Activated CD4-positive, alpha-beta T cell treated with anti-CD3 and anti-CD28 coated beads, Interleukin-2, amount 50 U/mL, for 48 hours (primary cell): ENCODE measurements at places on chromosomes 3 and 15.
A peak's percentile ranks its signal among the peaks of the same experiment; 100 is the strongest.

DNA sequence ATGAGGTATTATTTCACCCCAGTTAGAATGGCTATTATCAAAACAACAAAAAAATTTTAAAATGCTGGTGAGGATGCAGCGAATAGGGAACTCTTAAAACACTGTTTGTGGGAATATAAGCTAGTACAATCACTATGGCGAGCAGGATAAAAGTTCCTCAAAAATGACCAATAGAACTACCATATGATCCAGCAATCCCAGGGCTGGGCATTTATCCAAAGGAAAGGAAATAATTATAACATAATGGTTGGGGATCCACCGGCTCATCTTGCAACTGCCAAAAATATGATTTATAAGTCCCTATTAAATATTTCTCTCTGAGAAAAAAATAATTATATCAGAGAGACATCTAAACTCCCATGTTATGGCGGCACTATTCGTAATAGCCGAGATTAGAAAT, 127.6 kb upstream of the MME start:
- no peak for DNase-seq

- DNase-seq: no peak
Measured at GRCh38 chr15:54273928-54274327, 295.7 kb downstream of the UNC13C start.

DNA sequence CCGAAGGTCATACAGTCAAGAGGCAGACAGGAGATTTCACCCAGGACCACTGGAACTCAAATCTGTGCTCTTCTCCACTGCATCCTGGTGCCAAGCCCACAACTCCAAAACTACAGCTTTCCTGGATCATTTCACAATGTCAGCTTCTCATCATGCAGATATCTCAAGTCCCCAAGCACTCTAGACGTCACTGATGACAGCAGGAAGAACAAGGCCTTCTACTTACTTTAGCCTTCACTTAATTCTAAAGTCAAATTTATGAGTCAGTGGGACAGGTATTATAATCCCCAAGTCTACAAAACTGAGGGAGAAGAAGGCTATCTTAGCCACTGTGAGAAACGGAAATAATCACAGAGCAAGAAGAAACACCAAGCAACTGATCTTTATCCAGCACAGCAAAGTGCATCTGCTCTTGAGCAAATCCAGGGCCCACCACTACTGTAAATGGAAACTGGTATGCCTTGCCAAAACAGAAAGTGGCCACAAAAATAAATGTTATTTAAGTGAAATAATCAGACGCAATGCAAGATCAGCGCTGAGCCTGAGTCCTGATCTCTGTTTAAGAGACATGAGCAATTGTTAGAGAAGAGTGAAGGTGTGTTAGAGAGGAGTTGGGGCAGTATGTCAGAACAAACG, 928 bp downstream of the RAD18 start:
- no peak for DNase-seq

DNA sequence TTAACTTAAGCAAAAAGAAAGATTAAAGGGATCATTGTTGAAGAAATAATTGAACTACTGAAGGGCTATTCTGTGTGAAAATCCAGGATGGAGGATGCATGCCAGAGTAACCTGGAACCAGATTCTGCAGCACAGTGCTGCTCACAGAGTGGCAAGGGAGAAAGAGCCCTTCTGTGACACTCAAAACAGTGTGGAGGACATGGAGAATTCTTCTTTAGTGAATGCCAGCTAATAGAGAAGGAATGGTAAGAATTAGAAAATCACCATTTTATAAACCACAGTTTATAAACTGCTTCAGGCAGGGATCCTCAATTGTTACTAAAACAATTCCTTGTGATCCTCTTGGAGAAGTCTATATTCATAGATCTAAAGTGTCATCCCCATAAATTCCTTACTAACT, 70.4 kb upstream of the ARHGEF26 start:
- DNase-seq: no peak

DNA sequence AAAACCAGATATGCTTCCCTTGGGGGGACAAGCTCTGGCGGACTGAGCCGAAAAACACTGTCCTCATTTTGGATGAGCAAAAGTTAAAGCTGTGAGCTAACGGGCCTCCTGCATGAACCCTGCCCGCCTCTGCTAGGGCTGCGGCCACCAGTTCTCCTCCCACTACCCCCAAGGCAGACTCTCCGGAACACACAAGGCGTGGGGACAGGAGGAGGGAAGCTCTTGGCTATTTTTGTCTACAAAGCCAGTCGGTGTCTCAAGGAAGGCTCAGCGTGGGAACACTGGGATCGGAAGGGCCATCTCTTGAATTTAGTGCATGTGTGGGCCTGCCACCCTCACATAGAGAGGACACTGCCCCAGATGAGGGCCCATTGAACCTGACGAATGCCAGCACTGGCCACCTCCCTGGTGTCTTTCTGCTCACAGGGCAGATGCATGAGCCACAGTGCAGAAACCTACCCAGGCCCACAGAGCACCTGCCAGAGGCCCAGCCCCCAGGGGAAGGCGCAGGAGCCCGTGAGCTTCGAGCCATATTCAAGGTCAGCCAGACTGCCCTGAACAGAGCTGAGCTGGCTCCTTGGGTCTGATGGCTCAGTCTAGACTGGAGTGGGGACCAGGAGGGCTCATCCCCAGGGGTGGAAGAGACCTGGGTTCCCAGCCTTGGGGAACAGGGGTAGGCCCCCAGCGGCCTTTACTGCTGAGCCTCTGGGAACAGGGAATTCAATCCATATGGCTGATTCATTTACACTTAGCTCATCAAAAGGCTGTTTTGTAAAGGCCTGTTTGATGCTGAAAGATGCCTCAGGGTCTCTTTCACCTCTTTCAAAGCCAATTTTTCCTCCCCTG, 38.3 kb downstream of the HCN4 start:
- no peak for DNase-seq

DNA sequence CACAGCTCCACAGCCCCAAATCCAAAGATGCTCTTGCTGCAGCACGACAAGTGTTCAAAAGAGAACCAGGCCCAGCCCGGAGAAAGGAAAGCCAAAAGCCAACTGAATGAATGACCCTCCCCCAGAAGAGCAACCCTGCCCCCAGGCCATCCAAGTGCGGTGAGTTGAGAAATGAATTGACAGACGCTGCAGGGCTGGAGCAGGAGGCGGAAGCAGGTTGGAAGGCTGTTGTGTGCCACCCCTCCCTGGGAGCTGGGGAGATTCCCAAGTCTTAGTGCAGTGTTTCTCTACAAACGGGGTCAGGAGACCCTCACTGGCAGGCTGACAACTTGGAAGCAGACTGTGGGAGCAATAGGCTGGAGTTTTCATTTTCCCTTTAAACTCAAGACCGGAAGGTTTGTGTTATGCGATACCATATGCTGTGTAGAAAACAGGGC, 3.5 kb upstream of the SPTBN5 start:
- no peak for DNase-seq

GRCh38 chr15:52765785-52766184, 24.4 kb downstream of the ONECUT1 start:
- DNase-seq: no peak

DNA sequence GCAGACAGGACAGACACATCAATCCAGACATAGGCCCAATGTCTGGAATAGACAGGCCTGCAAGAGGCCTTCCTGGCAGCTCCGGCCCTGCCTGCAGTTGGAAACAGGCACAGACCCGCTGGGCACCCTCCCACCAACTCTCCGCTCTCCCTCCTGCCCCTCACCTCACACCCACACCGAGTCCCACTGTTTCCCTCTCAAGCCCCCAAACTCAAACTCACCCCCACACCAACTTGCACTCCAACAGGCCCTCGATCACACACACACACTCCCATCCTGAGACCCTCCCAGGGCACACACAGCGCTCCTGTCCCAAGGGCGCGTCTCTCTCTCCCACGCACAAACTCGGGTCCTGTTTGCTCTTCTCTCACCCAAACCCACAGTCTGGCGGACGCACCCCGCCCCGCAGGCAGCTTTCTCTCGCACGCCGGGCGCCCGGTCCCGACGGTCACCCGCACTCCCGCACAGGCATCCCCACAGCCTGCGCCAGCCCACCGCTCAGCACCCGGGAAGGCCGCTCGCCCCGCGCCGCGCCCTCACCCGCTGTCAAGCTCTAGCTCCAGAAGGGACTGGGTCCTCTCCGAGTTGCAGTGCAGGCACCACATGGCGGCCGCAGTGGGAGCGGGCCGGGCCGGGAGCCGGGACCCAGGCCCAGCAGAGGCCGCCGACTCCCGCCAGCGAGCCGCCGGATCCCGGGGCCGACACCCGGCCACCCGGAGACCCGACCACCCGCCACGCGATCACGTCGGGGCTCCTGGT, 106.2 kb downstream of the IQSEC1 start:
- peak; percentile 27 for DNase-seq
